NT2/D1 (cell line): ENCODE measurements at places on chromosomes 1 and 21.

GRCh38 chr1:168520052-168520751 is 23.6 kb downstream of the XCL2 start:
- DNase-seq, result no peak

DNA sequence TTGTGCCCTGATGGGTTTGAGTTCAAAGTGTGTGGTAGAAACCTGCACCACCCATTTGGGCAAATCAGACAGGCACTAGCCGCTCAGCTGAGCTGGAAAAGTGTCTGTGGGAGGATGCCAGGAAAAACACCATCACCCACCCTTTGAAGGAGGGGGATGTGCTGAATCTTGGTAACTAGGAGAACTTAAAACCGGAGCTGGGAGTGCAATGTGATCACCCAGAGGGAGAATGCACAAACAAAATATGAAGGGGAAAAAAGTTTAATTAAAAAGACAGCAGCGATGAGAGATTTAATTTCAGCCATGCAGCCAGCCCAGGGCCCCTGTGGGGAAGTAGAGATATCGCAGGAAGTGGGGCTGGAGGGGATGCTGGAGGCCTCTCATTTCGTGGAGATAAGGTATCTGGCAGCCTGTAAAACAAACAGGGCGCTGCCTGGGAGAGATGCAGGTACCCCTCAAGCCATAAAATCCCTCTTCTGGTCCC is 86.8 kb upstream of the BCAR3 start:
- DNase-seq, result no peak

DNA sequence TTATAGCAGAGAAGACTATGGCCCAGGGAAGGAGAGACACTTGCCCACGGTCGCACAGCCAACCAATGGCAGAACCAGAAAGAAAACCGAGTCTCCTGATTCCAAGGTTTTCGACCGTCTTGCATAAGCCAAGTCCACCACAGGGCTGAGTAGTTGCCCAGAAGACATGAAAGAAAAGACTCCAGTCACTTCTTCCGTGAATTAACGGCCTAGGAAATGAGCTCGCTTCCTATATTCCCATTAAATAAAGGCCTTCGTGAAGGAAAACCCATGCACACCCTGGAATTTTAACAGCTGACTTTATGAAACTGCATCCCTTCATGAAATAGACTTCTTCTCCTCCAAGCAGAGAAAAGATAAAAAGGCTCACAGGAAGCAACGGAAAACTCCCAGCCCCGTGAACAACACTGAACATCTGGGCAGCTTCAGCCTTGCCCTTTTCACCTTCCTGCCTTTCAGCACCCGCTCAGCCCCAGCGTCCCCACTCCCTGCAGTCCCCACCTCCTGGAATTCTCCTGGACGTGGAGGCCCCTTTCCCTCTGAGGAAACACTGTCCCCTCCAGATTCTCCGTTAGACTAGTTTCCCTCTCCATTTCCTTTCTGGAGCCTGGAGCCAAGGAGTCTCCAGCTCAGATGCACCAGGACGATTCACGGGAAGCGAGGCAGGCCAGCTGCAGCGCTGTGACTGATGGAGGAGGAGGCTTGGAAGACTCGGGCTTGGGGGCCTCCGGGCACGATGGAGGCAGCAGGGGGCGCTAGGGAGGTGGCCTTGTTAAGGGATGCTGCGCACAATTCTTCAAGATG is 2.7 kb upstream of the MYOC start:
- DNase-seq, result peak; percentile 80

DNA sequence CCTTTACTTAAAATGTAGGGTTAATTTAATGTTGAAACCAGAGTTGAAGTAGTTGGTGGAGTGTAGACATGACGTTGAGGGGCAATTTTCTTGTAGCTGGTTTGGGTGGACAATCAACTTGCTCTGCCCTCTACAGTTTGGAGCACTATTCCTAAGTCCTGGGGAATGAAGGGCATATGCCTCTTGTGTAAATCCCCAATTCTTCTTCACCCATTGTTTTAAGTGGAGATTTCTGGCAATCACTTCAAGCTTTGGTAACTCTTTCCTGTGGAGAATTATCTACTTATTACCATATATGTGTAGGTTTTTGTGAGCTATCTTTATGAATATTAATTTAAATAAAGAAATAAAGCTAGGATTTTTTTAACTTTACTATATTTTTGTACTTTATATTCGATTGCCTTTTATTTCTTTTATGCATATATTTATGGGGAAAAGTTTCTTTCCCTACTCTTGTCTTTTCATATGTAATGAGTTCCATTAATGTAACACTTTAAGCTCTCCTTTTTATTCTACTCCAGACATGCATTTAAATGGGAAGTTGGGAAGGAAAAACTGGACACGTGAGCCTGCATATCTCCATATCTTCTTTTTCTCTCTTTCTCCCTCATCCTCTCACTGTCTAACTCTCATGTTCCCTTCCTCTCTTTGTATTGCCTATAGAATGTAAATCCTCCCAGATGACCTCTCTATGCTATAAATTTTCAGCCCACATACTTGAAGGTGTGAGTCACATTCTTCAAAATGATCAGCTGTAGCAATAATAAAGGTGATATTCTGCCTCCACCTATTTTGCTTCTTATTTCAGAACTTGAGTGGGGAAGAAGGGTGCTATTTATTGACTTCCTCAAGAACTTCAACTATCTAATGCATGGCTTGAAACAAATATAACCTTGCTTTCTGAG is 276.7 kb downstream of the PTPRC start:
- no peak for DNase-seq

DNA sequence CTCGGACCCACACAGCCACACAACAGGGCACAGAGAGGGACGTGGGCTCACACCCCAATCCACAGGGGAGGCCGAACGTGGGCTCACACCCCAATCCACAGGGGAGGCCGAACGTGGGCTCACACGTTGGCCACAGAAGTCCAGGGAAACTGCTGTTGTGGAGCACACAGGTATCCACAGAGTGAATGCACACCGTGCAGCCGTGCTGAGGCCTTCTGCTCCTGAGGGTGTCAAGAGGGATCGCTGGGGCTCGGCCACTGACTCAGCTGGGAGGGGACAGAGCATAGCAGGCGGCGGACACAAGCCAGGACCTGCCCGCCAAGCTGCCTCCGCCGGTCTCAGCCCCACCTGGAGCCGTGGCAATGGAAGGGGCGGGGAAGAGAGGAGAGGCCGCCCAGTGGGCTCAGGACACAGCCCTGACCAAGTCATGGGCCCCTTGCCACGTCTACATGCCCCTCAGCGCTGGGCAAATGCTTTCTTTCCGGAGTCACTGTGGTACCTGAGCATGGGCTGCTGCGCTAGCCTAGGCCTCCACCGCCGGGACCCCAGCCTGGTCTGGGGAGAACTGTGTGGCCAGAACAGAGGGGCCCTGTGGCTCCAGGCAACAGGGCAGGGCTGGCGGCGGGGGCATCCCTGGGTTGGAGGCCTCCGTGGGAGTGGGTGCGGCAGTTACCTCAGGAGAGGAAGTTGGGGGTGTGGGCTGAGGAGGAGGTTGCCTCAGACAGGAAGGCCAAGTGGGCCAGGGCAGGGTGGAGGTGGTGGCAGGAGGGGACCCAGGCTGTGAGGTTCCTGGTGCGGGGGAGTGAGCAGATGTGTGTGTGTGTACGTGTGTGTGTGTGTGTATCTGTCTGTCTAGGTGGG is 1.2 kb downstream of the SYTL1 start:
- DNase-seq, result no peak

GRCh38 chr1:43074244-43074643 is 97.8 kb downstream of the EBNA1BP2 start:
- no peak for DNase-seq
